Activated naive CD4-positive, alpha-beta T cell (primary cell): ENCODE measurements at places on chromosomes 6 and 20.

DNA sequence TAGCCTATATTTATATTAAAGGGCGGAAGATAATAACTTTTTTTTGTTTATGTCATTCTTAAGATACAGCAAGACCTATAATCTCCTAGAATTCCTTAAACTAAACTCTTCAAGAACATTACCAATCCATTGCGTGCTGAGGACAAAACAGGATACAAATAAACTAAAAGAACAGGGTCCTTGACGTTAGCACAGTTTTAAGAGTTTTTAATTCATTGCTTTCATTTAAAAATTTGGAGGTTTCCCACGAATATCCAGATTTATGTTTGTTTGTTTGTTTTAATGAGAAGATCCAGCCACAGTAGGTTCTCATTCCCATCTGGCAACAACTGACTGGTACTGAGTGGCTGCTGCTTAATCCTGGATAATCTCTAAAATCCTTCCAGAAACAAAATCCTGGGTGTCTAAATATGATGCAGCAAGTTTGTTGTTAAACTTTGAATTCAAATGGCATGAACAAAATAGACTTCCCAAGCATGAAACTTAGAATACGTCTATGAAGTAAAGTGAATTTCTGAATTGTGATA is 153.7 kb downstream of the HACE1 start:
- DNase-seq = no peak

GRCh38 chr6:33717934-33718455 is 6.5 kb upstream of the UQCC2 start:
- DNase-seq = no peak

- no peak for DNase-seq
Measured at GRCh38 chr6:15147827-15148226, 98.0 kb upstream of the JARID2 start.

- no peak for DNase-seq
Measured at GRCh38 chr20:45892049-45892825, 1.1 kb downstream of the CTSA start.

DNA sequence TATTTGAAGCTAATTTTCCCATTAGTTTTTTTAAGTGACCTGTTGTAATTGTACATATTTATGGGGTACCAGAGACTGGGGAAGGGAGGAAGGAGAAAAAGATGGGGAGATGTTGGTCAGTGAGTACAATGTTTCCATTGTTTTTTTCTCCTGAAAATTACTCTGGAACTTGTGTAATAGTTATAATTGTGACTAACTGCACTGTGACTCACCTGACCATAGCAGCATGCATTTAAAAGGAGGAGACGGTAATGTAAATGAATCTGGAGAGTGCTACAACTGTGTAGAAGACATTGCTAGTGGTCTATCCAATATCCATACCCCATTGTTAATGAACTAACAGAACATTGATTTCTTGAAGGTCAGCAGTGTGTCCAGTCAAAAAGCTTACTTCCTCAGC is 133.4 kb downstream of the RFPL4B start:
- DNase-seq = no peak

DNA sequence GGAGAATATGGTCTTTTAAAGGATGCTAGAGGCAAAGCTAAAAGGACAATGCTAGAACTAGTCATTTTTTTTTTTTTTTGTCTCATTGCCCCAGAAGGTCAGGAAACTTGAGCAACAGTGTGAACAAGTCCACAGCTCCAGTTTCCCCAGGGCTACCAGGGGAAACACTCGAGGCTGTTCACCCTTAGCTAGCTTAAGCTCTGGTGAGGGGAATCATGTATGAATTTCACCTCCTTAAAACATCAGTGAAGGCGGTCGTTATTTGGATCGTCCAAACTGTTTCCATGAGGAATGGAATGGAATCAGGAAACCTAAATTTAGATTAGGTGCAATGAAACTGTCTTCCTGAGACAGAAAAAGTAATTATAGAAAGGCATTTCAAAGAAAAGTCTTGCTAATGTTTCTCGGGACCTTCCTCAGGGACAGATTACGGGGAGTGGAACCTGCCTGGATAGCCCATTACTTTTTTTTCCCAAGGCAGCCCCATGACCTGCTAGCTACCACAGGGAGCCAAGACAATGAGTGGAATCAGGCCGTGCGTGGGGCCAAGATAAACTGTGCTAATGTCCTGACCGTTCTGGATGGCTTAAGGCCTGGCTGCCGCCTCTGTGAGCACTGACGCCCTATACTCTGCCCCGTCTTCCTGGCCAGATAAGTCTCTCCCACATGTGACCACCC is 164.8 kb upstream of the SGK1 start:
- no peak for DNase-seq

DNA sequence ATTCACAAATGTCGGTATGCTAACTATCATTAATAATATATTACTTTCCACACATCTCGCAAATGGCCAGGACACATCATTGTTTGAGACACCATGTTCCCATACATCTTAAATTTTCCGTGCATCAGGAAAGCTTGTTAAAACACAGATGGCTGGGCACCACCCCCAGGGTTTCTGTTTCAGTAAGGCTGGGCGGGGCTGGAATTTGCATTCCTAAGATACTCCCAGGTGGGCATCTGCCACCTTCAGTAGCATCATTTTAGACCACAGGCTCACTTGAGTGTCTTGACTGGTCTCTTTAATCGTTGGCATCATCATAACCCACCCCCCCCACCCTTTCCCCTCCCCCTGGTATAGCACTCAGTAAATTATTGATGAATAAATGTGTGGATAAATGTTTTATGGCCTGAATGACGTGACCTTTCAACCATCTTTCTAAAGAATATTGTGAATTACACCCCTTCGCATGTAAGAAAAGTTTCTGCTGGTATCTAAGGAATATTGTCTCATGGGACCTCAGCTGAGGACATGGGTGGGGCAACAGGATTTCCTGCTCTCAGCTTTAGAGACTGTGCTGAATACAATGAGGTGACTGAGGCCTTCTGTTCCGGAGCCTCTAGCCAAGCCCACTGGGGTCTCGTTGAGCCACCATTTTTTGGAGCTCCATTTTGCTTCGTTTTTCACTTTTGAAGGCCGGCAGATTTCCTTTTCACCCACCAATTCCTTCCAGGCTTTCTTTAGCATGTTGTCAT is 124.1 kb upstream of the NEDD9 start:
- no peak for DNase-seq

DNA sequence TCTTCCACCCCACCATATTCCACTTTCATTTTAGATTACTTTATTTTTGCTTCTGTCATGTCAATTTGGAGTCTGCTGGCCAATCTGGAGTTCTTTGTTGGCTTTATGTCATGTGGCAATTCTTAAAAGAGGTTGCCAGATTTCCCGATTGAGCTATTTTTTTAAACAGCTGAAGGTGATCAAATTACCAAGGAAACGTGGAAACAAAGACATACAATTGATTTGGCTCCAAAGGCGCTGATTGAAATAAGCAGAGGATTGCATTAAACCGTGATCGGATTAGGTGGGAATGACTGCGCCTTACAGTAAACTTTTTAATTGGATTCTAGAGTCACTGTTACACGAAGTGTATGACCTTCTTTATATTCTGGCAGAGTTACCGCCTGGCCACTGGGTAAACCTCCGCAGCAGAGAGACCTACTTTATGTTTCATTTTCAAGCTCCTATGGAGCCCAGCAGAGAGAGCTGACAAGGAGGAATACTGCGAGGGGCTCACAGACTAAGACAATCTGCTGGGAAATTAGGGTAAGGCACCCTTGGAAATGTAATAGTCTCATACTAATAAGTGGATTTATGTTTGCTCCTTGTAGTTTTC is 37.9 kb downstream of the SIM1 start:
- DNase-seq = no peak

- no peak for DNase-seq
Measured at GRCh38 chr20:15240801-15241200, 903.4 kb upstream of the FLRT3 start.

DNA sequence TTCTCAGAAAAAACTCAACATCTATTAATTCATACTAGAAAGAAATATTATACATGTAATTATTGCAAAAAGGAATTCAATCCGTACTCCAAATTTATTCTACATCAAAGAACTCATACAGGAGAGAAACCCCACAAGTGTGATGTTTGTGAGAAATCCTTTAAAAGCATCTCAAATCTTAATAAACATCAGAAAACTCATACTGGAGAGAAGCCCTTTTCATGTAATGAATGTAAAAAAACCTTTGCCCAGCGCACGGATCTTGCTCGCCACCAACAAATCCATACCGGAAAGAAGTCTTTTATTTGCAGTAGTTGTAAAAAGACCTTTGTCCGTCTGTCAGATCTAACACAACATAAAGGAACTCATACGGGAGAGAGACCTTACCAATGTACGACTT is 22.0 kb downstream of the ZNF334 start:
- DNase-seq = no peak

DNA sequence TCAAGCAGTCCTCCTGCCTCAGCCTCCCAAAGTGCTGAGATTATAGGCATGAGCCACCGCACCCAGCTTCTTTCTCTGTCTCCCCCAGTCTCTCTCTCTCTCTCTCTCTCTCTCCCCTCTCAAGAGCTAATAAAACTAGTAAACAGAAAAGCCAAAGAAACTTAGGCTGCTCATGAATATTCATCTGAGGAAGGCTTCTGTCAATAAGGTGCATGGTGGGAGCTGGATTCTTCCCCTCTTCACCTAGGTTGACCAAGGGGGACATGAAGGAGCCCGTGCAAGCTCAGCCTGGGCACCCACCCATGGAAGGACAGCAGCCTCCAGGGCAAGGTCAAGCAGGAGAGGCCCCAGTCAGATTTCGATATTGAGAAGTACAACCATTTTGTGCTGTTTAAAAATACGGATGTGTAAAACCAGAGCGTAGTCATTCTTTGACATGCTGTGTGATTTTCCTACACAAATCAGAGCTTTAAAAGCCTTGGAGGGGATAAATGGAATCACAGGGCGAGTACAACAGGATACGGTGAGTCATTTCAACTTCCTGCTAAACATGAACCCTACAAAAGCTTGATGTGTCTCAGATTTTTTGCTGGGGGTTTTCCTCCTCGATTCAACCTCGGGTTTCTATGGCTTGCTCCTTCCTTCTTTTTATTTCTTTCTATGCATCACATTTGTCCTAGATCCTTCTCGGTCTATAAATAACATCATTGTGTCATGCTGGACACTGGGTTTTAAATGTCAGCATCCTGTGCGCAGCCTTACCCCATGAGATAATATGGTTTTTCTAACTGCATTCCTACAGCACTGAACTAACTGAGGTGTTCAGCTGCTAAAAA is 368.9 kb upstream of the JARID2 start:
- DNase-seq = no peak

- DNase-seq = no peak
Measured at GRCh38 chr6:158803733-158804143, 15.4 kb downstream of the EZR start.

- no peak for DNase-seq
Measured at GRCh38 chr6:168583821-168584220, 142.8 kb downstream of the SMOC2 start.

- no peak for DNase-seq
Measured at GRCh38 chr20:1758765-1759164, 101.2 kb upstream of the SIRPG start.

DNA sequence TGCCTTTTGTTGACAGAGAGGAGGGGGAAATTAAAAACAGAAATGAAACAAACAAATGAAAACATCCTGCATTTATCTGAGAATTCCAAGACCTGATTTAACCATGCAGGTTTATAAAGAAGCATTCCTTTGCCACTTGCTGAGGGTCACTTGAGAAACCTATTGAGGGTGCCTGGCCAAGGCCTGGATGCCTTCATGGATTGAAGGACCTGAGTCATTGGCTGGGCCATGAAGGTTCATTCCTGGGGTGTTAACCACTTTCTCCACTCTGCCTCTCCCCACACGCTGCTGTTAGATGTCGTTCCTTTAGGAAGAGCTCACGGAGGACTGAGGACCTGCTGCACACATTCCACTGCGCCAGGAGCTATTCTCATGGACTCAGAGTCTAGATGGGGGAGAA is 49.7 kb downstream of the DAAM2 start:
- DNase-seq = no peak

- DNase-seq = no peak
Measured at GRCh38 chr6:150204705-150205472, 62.0 kb downstream of the PPP1R14C start.

- DNase-seq = no peak
Measured at GRCh38 chr6:166769648-166770047, 142.6 kb upstream of the RPS6KA2 start.

DNA sequence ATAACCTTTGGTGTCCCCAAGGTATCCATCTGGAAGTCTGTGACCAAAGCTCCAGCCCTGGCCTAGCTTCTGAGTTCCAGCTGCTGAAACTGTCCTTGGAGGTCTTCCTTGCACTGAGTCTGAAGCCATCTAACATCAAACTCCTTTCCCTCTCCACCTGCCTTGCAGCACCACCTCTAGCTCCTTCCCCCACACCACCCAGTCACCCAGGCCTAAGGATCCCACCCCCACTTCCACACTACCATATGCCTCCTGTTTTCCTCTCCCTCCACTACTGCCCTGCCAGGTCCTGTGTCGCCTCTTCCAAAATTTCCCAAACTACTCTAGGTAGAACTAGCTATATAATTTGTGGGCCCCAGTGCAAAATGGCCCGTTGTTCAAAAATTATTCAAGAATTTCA is 10.8 kb upstream of the MATN4 start:
- no peak for DNase-seq

DNA sequence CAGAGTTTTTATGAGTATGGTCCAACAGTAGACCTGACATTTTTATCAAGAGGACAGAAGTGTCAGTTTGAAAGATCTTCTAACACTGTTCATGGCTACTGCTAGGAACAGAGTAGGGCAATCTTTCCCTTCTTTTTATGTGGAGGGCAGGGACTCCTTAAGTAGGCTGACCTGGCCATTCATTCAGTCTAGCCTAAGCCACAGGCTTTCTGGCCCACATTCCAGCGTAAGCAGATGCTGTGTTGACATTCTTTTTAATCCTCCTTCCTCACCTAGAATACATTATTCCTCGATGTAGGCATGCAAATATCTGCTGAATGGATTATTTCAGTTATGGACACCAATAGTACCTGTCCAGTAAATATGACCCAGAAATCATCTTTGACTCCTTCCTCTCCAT is 188.3 kb downstream of the ATXN1 start:
- DNase-seq = no peak

DNA sequence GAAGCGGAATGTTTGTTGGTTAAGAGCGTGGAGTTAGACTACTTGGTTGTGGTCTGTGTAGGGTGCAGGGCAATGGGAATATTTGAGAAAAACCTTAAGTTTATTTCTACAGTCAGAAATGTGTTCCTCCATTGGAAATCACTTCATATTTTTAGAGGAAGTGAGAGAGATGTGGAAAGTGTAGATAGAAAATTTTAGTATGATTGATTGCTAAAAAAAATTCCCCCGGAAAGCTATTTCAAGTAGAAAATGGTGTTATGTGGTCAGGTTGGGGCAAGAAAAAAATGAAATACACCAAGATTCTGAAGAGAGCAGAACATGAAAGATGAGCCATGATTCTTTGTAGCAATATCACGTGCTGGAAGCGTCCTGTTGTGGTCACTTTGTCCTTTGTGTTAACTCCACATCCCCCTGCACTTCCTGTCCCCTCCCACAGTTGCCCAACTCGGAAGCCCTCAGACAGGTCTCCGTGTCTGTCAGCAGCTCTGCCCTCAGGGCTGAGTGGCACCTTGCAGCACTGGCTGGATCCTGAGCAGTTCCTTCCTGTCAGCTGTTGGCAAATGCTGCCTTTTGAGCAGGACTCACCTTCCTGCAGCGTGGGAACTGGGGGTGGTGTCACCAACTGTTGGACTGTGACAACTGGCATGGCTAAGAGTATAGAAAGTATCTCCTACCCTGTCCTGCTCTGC is 137.5 kb upstream of the SLC24A3 start:
- DNase-seq = no peak
